ENCODE measurements at places on chromosomes 11 and 22.

GRCh38 chr11:72724851-72725723, 27.1 kb downstream of the ARAP1 start:
- peak; percentile 41 for DNase-seq

GRCh38 chr11:22349491-22349890, 11.3 kb downstream of the SLC17A6 start:
- no peak for DNase-seq

GRCh38 chr11:134705858-134706257, 293.8 kb upstream of the B3GAT1 start:
- DNase-seq, result no peak

- no peak for DNase-seq
Measured at GRCh38 chr11:10087186-10087922, 206.7 kb downstream of the SBF2 start.

DNA sequence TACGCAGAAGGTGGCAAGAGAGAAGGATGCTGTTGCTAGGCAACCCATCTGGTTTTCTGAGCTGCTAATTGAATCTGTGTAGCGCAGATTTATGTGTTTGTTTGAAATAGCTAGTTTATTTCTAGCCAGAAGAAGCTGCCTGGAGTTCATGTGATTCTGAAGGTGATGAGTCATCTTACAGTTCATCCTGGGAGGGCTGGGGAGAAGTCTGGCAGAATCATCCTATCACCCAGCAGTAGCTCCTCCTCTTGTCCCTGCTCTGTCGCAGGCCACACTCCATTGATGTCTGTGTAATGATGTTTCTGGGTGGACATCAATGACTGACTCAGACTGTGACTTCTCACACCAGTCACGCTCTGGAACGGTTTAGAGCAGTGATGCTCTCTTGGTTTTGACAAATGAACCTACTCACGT, 4.8 kb upstream of the FBXO7 start:
- DNase-seq, result no peak

DNA sequence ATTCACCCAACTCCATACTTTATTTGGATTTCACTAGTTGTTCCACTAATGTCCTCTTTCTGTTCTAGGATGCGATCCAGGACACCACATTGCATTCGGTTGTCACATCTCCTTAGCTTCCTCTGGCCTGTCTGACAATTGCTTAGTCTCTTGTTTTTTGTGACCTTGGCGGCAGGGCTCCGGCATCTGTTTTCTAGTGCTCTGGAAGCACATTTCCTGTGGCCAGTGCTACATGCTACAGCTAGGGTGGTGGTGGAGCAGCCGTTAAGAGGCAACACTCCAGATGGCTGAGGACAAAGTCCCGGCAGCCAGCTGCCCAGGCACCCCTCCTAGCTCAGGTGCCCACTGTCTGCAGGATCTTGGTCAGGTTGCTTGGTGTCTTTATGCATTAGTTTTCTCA, 6.8 kb downstream of the STX3 start:
- DNase-seq, result no peak

- DNase-seq, result no peak
Measured at GRCh38 chr11:27204529-27204928, 158.5 kb downstream of the CCDC34 start.

DNA sequence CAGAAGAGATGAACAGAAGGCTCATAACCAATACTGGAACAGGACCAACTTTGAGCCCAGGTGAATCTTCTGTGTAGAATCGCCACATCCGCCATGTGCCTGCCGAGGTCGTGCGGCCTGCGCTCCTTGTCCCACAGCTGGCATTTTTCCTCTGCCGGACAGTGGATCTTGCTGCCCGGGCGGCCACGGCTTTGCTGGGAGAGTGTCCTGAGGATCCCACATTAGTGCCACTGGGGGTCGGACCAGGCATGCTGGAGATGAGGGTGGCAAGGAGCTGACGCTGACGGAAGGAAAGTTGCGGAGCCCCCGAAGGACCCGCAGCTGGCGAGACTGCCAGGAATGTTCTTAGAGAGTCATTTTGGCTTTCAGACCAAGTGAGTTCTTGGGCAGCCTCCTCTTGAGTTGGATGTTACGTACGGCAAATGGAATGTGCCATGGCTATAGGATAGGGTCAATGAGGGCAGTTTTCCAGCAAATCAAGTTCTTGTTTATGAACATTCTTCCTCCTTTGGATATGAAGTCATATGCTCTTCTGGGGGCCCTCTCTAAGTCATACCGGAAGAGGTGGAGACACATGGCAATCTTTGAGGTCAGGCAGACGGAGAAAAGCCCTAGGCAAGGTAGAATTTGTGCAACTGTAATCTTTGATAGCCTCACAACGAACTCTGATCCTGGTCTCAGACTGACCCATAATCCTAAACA, 57.4 kb upstream of the NUP160 start:
- DNase-seq, result no peak

- DNase-seq, result no peak
Measured at GRCh38 chr11:104772806-104773241, 125.4 kb downstream of the CASP12 start.

DNA sequence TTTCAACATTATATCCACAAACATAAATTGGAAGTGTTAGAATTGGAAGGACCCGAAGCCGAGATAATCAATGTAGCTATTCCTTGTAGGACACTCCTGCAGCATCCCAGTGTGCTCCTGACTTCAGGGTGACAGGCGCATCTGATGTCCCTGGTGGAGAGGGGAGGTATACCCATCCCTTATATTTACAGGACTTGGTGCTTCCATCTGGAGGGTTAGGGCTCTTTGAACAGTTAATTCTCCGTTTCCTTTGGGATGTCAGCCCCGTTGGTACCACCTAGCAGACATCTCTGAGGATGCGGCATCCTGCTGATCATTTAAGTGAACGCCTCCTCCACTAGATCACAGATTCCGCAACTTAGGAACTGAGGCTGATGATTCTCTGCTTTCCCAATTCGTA, 451.3 kb downstream of the OPCML start:
- DNase-seq, result no peak

- no peak for DNase-seq
Measured at GRCh38 chr11:31973172-31973571, 117.7 kb upstream of the RCN1 start.

GRCh38 chr22:47209040-47209514, 446.6 kb downstream of the TBC1D22A start:
- DNase-seq, result no peak

GRCh38 chr11:18312012-18312411, 9.9 kb downstream of the HPS5 start:
- DNase-seq, result no peak

GRCh38 chr11:95327273-95327948, 96.4 kb upstream of the SESN3 start:
- DNase-seq, result no peak

DNA sequence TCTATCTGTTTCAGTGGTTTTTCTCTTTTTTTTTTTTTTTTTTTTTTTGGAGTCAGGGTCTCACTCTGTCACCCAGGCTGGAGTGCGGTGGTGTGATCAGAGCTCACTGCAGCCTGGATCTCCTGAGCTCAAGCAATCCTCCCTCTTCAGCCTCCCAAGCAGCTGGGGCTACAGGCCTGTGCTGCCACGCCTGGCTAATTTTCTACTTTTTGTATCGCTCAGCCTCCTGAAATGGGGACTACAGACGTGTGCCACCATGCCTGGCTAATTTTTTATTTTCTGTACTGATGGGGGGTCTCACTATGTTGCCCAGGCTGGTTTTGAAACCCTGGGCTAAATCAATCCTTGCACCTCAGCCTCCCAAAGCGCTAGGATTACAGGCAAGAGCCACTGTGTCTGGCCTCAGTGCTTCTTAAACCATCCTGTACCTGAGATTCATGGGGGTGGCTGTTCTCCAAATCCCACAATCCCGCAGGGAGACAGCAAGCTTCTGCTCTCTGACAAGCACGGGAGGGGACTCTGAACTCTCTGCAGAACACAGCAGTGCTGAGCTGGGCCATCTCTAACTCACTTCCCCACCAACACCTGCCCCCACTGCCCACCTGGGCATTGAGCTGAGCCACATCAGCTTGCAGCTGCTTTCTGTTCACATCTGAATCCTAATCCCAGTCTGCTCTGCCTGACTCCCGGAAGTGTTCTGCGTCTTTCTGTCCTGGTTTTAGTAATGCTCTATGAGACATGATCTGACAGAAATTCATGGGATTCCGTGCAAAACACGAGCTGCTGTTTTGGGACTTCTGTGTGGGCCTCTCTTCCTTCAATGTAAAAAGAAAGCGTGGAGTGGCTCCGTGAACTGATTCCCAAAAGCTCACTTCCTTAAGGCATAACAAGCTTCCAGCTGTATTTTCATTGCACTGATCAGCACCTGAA, 400.0 kb downstream of the LARGE1 start:
- DNase-seq, result no peak

DNA sequence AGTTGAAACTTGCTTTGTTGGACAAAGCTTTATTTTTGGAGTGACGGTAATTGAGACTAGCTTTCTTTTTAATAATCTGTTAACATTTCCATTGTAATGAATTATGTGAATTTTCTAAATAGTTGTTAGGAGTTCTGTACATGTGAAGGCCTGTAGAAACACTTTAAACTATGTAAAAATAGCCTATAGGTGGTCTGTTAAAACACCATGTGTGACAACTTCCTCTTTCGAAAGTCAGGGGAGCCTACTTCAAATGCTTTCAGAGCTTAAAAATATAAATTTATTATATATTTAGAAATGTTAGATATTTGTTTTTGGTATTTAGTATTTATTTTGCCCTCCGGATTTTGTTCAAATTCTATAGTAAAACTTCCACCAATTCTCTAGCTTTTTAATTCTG, 28.7 kb downstream of the DDIAS start:
- DNase-seq, result no peak

GRCh38 chr11:10410106-10410843, 44.8 kb upstream of the AMPD3 start:
- no peak for DNase-seq

DNA sequence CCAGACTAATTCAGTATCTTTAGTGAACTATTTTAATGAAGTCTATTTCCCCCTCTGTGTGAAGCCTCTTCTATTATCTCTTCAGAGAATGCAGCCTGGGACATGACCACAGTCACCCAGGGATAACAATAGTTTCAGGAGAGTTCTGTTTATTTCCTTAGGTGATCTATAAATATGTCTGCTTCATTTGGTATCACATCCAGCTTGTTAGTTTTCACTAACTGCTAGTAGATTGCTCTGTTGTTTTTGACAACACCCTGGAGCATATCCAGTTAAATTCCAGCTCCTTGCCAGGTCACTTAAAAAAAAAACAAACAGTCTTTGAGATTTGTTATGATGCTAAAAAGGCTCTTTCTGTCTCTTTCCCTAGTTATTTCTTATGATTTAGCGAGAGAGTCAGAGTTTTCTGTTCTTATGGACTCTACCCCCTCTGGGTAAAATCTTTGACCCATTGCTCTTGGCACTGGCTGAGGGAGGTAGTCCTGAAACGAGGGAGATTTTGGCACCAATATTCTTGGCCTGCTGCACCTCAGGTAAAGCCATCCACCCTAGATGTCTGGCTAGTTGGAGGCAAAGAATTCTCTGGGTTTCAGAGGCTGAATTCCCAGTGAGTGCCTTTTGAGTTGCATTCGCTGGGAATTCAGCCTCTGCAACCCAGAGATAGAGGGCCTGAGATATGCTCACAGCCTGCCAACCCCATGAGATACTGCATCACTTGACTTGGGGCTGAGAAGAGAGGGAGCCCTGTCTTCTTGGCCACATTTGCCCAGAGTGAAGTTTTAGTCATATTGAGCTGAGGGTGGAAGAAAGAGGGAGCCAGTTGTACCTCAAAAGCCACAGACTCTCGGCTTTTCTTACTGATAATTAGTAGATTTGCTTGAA, 159.1 kb downstream of the PGR start:
- no peak for DNase-seq

- DNase-seq, result no peak
Measured at GRCh38 chr22:29901354-29901753, 18.4 kb downstream of the MTMR3 start.

- DNase-seq, result no peak
Measured at GRCh38 chr11:86885311-86885710, 69.9 kb downstream of the FZD4 start.

GRCh38 chr22:50677493-50678217, 5.0 kb downstream of the SHANK3 start:
- no peak for DNase-seq
